Activated naive CD8-positive, alpha-beta T cell treated with anti-CD3 and anti-CD28 coated beads, Interleukin-2, amount 50 U/mL, for 16 hours (primary cell): ENCODE measurements at places on chromosomes 7 and 10.

DNA sequence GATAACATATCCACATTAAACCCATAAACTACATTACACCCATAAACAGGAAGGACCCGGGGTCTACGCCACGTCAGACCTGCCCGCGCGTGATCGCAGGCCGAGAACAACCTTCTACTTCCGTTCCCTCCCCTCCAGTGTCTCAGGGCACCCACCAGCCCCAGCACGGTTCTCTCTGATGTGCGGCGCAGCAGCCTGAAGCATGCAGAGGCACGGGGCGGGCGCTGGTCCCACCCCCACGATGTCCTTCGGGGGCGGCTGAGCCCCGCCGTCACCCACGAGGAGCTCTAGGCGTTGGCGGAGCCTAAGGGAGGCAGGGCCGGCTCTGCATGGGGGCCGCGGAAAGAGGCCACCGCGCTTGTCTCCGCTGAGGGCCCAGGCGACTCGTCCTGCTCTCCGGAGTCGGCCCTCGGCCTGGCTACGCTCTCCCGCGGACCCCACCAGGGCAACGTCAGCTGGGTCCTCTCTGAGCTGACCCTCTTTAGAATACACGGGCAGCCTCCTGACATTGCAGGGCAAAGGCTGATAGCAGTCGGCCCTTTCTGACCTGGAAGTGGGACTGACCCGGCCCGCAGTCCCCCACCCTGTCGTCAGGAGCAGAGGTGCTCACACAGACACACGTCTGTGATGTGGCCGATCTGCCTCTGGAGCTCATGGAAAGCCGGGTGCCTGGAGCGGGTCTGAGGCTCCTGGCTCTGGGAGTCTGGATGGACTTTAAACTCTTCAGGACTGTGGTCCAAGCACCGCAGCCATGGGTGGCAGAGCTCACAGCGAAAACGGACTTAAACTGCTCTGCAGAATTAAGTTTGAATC is 65.6 kb upstream of the ADGRA1 start:
- DNase-seq, result no peak

GRCh38 chr10:14560791-14561765 is 213.6 kb downstream of the FAM107B start:
- DNase-seq, result no peak

GRCh38 chr10:558891-559766 is 130.3 kb downstream of the DIP2C start:
- DNase-seq, result no peak

GRCh38 chr7:131830681-131831080 is 274.3 kb upstream of the PODXL start:
- DNase-seq, result no peak

DNA sequence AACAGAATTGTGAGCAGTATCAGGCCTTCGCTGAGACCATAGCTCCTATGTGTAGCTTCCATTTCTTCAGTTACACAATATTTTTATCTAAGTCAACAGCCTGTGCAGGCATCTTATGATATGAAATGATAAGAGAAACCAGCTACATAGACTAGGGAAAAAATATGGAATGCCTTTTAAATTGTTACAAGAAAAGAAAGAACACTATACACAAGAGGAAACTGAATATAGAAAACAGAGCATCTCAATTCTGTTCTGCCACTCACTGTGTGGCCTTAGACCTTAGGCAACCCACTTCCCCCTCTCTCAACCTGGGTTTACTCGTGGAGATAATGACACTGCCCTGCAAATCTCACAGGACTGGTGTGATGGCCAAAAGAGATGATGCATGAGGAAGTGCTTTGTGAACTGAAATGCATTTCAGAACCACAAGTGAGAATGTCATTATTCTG is 132.9 kb downstream of the LRRN3 start:
- DNase-seq, result no peak

GRCh38 chr10:9305018-9305655 is 1250.6 kb downstream of the GATA3 start:
- DNase-seq, result no peak

DNA sequence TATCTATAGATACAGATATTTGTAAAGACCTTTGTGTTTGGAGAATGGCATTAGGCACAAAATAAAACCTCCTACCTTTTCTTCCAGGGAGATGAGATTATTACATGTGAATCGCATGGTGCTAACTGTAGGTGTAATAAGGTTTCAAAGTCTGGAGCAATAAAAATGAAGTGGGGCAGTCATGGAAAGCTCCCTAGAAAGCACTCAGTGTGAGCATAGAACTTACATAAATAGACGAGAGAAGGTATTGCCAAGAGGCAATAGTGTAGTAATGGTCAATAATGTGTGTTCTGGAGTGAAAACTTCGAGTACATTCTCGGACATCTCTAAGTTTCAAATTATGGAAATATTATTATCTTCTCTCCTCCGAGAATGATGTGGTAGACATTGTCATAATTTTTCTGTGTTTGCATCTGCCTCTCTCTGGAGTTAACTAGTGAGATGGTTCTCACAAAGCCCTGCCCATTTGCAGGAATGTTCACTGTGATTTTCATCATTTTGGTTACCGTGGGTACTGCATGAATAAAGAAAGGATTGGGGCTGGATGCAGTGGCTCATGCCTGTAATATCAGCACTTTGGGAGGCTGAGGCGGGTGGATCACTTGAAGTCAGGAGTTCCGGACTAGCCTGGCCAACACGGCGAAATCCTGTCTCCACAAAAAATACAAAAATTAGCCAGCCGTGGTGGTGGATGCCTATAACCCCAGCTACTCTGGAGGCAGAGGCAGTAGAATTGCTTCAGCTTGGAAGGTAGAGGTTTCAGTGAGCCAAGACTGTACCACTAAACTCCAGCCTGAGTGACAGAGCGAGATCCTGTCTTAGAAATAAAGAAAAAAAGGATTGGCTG is 10.6 kb downstream of the VIM start:
- DNase-seq, result no peak

DNA sequence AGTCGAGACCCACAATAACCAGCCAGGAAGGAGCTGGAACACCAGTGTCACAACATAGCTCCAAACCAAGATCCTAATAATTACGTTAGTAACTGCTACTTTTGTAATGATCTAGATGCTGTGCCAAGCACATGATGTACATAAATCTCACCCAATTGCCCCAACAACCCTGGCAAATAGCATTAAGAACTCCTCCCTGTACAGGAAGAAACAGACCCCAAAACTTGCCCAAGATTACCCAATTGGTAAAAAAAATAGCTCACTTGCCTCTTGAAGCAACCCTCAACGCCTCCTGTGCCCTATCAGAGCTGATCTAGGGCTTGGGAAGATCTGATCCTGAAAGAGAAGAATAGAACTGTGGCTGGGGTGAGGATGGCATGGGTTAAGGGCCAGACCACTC is 628.7 kb upstream of the AUTS2 start:
- DNase-seq, result no peak

GRCh38 chr10:24690961-24691512 is 32.6 kb downstream of the ARHGAP21 start:
- no peak for DNase-seq

DNA sequence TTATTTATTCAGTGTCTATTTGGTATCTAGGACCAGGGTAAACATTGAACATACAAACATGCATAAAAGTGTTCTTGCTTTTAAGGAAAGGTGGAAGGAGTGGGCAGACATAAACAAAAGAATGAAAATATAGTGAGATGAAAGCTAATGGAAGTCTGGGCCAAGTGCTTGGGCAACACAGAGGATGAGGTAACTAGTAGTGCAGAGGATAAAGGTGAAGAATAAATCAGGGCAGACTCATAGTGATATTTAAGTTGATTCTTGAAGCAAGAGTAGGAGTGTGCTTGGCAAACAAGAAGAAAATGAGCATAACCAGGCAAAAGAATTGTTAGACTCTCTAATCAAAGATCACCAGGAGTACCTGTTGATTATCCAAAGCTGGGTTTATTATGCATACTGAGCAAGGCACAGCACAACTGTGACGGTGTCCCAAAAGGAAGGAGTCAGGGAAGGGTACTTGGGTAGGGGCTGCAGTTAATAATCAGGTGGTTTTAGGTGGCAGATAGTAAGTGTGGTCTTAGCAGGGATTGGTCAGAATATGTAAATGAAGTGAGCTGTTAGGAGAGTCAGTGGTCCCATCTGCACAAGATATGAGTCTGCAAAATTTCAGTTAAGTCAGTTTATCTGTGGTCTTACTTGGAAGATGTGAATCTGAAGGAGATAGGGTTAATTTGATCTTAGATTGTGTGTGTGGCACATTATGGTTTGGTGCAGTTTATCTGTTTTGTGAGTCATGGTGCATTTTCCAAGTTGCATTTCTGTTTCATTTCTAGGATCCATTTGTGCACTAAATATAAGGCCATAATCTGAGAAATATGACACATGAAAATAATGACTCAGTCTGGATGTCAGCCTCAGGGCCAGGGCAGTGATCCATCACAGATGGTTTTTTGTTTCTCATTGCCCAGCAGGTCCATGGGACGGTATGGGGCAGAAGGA is 30.6 kb upstream of the TAX1BP1 start:
- no peak for DNase-seq

- DNase-seq, result no peak
These were observed 47.5 kb downstream of the GLI3 start for GRCh38 chr7:42189535-42189934.
